ENCODE measurements at places on chromosomes 12 and 14.

DNA sequence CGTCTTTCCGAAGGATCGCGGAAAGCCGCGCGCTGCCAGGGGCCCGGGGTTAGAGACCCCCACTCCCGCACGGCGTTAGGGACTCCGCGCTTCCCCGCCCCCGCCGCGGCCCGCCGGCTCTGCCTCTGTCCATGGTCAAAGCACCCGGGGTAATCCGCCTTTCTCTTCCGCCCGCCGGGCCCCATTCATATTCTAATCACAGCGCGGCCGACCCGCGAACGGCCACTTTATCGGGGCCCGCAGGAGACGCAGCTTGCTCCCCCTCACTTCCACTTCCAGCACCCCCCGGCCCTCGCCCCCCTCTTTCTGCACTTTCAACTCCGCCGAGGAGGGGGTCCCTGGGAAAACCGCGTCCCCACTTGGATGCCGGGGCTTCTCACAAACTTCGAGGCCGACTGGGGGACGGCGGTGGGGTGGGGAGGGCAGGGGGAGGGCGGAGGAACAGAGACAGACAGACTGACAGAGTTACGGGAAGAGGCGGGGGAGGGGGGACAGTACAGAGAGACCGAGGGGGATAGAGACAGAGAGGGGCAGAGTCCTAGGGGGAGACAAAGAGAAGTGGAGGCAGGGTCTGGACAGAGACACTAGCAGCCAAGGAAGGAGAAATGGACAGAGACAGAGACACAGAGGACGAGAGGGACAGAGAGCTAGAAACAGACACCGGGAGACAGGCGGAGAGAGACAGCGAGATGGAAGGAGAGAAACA is 1.1 kb upstream of the RFX4 start:
- peak; percentile 50 for DNase-seq

DNA sequence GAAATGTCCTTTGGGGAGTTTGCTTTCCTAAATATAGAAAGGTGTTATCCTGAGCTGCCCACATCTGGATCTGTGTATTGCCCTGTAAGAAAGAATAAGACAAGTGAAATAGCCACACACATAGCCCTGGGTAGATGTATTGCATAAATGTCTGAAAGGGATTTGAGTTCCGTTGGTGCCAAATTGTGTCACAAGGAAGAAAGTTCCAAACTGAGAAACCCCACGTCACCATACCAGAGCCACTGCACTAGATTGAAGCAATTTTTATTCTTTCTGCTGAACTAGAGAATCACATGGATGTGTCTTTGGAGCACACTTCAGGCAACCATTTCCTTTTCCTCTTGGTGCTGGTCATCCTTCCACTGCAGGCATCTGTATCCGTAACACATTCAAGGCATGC is 5.0 kb downstream of the RNASE9 start:
- DNase-seq = no peak

DNA sequence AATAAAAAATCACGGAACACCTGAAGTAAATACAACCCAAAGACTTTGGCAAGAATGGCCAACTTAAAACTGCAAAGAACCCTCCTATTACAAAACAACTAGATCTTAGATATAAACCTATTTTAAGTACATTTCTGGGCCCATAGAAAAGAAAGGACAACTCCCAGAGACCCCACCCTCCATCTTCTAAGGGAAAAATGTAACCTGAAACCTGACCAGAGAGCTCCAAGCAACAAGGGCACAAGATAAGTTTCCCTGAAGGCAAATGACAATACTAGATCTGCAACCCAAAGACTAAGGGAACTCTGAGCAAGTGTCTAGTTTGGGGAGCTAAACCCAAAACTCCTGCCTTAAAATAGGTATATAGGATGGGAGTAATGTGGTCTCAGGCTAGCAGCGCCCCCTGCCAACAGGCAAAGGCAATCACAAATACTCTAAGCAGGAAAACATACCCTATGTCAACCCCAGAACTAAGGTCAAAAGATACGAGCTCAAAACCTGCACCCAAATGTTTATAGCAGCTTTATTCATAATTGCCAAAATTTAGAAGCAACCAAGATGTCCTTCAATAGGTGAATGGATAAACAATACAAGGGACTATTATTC is 218.9 kb downstream of the ITPR2 start:
- DNase-seq = peak; percentile 52

DNA sequence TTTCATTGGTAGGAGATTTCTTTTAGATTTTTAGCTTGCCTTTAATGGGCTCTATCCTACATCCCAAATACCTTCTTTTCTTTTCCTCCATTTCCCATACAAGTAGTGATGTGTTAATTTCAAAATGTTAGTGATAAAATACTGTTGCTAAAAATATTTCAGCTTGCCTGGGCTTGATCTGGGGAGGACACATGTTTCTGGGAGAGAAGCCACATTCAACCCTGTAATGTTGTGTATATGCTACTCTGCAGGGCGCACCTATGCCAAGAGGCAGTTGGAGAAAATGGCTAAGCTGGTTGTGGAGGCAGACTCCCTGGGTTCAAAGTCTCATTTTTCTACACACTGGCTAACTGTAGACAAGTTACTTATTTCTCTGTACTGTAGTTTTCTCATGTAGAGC is 26.3 kb downstream of the FLRT2 start:
- no peak for DNase-seq

DNA sequence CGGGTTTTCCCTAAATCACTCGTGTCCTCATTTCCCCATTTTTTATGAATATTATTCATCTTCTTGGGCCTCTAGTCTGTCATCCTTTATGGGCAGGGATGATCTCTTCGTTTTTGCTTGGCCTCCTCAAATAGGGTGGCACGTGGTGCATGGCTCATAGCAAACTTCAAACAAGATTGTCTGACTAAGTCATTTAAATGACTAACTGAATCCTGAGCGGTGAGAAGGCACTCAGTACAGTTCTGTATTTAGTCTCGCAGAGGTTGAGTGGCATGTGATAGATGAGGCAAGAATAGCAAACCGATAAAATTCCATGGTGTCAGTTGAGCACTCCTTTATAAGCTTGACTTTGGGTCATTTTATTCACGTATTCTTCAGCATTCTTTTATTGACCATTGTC is 5.7 kb upstream of the JDP2 start:
- peak; percentile 94 for DNase-seq

- DNase-seq = peak; percentile 63
Observed at GRCh38 chr14:54338696-54339317, 58.0 kb upstream of the CDKN3 start.

GRCh38 chr12:119153477-119154434 is 25.0 kb upstream of the HSPB8 start:
- DNase-seq = peak; percentile 68

DNA sequence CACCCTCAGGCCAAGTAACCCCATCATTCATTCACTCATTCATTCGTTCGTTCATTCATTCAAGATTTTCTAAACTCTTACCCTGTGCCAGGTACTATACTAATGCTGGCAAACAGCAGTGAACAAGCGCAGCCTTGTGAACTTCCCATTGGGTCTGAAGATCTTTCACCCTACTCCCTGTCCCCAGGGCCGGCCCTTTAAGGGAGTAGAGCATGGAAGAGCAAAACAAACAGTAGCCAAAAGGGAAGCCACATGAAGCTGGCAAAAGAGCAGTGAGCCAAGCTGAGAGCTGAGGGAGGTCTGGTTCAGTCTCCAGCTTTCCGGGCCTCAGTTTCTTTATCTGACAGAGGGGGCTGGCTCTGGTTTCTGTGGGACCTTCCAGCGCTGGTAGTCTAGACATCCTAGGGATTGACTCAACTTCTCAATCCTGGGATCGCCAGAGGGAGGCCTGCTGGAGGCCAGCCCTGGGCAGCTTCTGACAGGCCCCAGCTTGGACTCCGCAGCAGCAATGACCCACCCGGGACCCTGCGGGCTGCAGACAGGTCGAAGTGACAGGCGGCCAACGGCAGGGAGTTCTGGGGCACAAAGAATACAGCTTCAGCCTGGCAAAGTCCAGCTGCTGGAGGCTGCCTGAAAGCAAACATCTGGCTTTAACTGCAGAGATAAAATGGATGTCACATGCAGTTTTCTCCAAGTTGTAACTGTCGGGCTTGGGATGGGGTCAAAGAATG is 27.1 kb downstream of the ACTN1 start:
- DNase-seq = no peak

GRCh38 chr14:76446921-76447320 is 71.0 kb downstream of the ESRRB start:
- no peak for DNase-seq

- no peak for DNase-seq
Observed at GRCh38 chr12:116545144-116545543, 14.0 kb upstream of the MAP1LC3B2 start.

GRCh38 chr12:69527506-69528272 is 57.5 kb downstream of the FRS2 start:
- DNase-seq = peak; percentile 77

DNA sequence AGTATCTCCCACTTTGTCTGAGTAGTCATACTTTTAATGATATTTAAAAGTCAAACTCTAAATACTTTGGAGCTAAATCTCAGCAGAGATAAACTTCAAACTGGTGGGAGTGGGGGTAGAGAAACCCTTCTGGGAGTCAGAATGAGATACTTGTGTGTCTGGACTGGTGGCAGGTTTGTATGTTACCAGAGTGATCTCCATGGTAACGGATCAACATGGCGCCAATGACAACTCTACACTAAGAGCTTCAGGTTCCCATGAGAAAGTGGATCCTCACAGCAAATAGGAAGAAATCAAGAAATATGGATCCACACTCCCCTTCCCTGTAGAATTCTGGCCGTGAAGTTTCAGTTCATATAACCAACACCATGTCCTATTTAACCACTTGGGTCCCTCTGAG is 121.9 kb downstream of the ETV6 start:
- peak; percentile 14 for DNase-seq

- DNase-seq = no peak
Observed at GRCh38 chr12:52358575-52359350, 8.5 kb downstream of the KRT85 start.

DNA sequence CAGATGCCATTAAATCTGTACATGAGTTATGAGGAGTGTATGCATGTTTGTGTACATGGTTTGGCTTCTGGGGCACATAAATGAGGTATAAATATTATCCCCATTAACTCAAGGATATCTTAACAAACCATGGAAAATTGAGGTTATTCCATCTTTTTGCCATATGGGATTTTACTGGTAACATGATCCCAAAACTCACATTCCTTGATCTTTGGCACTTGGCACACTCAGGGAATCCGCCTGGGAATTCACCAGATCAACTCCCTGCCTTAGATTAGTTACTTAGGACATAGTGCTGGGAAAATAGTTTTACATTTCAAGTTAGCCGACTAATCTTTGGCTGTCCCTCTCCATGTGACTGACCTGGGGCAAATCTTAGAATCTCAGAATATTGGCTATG is 16.9 kb downstream of the CDKN1B start:
- no peak for DNase-seq

All from GM23248 (cell line).